T47D (cell line): ENCODE measurements at places on chromosomes 4 and X.

DNA sequence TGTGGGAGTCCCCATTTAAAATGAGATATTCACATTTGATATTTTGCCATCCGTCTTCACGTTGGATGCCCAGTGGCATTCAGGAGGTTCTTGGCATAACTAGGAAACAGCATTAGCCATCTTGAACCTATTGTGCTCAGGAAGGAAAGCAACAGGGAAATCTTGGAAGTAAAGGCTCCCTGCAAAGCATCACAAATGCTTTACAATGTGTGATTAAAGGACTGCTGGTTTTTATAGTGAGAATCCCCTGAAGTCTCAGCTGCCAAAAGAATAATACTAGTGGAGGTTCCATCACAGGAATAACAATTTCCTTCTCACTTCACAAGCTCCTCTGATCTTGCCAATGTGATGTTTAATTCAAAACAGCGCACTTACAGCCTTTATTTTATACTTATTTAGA is 49.7 kb upstream of the NPNT start:
- DNase-seq, result no peak

- no peak for DNase-seq
Measured at GRCh38 chrX:28312965-28313364, 274.3 kb upstream of the IL1RAPL1 start.

DNA sequence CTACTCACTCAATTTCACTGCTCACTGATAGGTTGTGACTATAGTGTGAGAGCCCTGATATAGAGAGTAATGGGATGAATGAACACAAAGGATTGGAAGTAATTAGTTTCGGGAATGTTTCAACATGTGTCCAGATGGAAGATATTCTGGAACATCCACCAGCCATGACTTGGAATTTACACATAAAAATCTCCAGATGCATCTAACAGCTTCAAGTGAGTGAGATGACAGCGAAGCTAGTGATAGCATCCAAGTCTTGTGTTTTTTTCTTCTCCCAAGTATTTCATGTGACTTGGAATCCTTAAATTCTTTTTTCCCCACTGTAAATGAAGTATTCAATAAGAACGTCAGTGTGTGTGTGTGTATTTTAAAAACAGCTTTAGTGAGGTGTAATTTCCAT is 82.1 kb downstream of the CLDN34 start:
- DNase-seq, result no peak

GRCh38 chr4:6250235-6250983 is 19.2 kb upstream of the WFS1 start:
- DNase-seq, result peak; percentile 76

DNA sequence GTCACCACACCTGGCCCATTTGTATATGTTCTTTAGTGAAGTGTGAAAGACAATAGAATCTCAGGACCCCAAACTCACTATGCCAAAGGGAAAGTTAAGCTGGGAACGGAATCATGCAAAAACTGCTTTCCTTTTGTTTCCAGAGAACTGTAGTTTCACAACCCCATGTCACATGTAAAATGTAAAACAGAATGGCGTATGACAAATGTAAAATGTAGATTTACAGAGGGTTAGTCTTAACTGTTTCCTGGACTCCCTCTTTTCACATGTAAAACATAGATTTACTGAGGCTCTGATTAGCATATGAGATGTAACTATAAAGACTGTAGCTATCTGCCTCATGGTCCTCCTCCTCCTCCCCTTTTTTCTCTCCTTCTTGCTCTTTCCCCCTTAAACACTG is 66.3 kb downstream of the ABLIM2 start:
- DNase-seq, result no peak

- DNase-seq, result no peak
Measured at GRCh38 chr4:140839888-140840790, 84.0 kb upstream of the TBC1D9 start.

GRCh38 chr4:94409375-94409679 is 42.4 kb upstream of the PDLIM5 start:
- no peak for DNase-seq

DNA sequence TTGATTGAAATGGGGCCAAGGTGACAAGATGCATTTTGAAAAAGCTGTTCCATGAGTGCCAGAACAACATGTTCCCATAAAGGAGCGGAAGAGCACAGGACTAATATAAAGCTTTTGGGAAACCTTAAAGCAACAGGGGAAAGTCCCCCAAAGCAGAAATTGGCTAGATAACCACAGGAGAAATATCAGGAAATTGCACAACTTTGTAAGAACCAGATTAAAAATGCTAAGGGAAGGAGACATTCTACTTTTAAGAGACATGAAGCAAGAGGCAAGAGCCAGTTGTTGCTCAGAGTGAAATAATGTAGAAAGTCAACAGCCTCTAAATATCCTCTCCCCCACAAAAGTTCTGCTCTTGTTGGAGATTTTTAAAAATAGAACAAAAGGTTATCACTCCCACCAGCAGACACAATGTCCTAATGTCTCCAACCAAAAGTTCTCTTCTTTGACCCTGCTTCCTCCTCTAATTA is 85.2 kb upstream of the LNX1 start:
- DNase-seq, result no peak

DNA sequence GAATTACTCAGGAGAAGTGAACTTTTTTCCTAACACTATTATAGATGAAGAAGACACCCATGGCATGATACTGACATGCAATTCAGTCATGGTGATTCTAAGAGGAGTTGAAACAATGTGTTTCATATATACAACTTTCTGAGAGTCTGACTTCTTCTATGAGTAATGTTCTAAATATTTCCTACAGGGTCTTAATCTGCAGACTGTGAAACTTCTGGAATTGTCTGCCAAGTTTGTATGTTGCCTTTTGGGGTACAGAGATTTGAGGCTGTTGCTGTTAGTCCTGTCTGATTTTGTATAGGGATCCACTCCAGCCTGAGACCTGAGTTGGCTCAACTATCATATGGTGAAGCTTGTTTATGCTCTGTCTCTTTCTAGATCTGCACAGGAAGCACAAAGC is 160.6 kb upstream of the GATB start:
- DNase-seq, result no peak

DNA sequence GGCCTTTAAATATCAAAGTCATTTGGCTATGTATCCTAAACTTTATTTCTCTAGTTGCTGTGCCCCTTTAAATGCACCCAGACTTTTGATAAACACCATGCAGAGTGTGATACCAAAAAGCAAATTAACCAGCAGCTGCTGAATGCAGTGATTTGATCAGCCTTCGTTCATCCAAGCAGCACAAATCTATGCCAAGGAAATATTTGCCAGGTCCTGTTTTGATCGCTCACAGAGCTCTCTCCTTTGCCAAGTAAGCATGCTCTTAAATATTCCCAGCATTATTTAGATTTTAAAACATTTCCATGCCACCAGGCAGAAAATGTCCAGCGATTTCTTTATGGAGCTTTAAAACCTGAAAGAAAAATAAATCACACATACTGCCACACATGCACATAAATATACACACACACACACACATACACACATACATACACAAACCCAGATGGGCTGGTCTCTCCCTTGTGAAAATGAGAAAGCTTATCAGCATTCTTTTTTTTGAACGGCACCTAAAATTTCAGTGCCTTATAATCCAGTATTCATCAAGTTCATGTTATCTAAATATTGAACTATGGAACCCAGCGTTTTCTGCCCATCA is 35.7 kb downstream of the BTC start:
- DNase-seq, result no peak

DNA sequence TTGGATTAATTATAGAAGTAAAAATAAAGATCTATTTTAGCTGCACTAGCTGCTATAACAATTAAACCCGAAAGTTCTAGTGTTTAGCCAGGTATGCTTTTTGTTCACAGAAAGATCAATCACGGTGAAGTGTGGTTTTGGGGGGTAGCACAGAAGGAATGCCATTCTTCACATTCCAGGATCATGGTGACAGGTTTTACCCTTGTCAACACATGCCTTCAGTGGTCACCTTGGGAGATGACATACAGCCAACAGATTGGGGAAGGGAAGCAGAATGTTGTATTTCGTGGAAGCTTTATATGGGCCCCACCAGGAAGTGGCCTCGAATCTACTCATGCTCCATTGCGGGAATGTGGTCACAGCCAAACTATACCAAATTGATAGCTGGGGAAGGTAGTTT is 753.6 kb downstream of the RAPGEF2 start:
- no peak for DNase-seq

- DNase-seq, result no peak
Measured at GRCh38 chr4:69828828-69829227, 31.1 kb downstream of the SULT1E1 start.

DNA sequence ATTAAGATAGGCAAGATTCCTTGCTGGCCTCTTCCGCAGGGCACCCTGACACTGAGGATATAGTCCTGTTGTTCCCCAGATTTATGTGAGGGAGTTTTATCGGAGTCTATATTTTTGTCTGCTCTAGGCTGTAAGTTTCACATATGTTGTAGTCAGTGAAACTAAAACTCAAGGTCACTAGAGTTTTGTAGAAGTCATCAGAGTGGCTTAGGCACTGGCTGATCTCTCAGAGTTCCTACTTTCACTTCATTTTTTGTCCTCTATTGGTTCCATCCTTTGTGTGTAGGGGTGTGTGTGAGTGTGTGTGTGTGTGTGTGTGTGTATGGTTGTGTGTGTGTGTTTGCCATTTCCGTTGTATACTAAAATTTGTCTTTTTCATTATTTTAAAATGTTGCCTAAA is 577.5 kb downstream of the IQCM start:
- DNase-seq, result no peak

- no peak for DNase-seq
Measured at GRCh38 chr4:119233750-119234149, 21.2 kb downstream of the USP53 start.

DNA sequence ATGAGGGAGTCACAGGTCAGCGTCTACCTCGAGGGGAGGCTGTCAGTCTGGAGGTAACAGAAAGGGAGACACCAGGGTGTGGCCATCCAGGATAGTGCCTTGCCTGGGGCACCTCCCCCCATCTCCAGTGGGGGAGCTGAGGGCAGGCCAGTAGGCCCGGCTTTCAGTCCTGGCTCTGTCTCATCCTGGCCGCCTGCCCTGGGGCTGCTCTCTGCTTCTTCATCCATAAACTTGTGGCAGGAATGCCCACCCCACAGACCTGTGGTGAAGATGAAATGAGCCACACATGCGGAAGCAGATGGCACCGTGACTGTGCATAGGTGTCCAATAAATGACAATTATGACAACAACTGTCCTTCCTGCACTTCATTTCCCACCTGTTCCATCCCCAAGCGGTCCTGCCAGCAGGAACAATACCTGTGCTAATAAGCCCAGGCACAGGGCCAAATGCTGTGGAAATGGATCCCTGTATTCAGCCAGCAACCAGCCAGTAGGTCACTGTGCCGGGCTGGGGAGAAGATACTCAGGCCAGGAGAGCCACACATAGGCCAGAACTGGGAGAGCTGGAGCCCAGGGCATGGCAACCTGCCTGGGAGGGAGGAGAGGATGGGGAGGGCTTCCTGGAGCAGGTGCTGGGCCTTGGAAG is 30.2 kb downstream of the TRO start:
- no peak for DNase-seq

DNA sequence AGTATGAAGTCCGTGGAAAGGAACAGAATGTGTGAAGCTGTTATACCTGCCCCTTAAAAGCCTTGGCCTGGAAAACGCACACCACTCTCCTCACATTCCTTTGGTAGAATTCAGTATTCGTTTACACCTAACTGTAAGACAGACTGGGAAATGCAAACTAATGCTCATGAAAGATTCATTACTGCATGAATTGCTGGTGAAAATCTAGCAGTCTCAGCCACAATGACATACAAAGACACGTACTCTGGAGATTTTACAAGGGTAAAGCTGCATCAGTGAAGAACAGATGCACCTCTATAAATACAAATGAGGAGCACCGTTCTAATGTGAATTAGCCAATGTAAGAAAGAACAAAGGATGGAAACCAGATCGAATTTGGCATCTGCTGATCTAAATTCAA is 2051.3 kb downstream of the PCDH7 start:
- no peak for DNase-seq

DNA sequence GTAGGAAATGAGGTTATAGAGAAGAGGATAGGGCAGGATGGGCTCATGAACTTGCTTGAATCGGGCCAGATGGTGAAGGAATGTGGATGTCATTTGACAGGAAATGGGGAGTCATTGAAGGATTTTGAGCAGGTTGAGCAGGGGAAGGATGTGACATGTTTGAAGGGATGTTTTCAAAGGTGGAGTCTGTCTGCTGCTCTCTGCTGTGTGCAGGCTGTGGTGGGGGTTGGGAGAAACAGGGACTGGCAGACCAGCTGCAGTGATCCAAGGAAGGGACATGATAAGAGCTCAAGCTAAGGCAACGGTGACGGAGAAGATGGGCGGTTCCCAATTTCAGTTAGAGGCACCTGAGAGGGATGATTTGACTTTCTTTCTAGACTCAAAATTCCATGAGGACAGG is 14.0 kb upstream of the XPNPEP2 start:
- no peak for DNase-seq

GRCh38 chr4:24853142-24853541 is 57.8 kb downstream of the SOD3 start:
- DNase-seq, result no peak

GRCh38 chr4:159937595-159937994 is 834.7 kb downstream of the RAPGEF2 start:
- DNase-seq, result no peak

GRCh38 chr4:51930557-51930956 is 87.6 kb downstream of the DCUN1D4 start:
- no peak for DNase-seq

- DNase-seq, result no peak
Measured at GRCh38 chr4:34771632-34772031, 1472.7 kb downstream of the ARAP2 start.

DNA sequence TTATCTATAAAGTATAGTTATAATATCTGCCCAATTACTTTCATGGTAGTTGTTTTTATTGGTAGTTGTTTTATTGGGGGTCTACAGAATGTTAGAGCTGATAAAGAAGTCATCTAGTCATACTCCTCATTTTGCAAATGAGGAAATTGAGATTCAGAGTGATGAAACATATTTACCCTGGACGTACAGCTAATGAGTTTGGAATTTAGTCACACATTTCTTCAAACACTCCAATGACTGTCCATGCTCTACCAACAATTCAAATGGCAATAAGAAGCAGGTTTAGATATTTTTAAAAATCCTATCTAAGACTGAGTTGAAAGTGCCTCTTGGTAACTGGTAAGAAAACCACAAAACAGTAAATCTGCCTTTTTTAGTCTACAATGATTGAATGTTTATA is 98.2 kb downstream of the MAGEC1 start:
- DNase-seq, result no peak

- DNase-seq, result no peak
Measured at GRCh38 chr4:97374526-97374925, 768.8 kb downstream of the STPG2 start.

DNA sequence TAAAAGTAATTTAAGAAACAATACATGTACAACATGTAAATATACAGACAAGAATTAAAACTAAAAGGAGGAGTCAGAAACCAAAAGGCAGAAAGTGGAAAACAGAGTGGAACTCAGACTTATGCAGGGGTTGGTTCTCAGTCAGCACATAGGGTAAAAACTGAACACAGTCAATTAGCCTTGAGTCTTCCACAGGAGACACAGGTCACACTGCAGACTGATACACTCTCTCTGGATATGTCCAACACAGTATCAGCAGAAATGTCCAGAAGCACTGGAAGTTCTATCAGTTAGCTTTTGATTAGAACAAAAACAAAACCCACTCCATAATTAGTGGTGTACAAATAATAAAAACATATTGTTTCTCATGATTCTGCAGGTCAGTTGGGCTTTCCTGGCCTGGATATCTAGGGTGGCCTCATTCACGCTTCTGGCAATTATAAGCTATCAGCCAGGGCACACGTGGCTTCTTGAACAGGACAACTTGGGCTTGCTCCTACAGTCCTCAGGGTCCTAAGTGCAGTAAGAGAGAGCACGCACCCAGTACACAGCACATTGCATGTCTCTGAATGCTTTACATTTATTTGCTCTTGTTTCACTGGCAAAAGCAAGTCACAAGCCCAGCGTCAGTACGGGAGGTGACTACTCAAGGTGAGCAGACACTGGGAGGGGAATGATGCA is 21.6 kb downstream of the TEC start:
- no peak for DNase-seq
